Fibroblast of skin of scalp (primary cell): ENCODE measurements at places on chromosomes 12 and 14.

DNA sequence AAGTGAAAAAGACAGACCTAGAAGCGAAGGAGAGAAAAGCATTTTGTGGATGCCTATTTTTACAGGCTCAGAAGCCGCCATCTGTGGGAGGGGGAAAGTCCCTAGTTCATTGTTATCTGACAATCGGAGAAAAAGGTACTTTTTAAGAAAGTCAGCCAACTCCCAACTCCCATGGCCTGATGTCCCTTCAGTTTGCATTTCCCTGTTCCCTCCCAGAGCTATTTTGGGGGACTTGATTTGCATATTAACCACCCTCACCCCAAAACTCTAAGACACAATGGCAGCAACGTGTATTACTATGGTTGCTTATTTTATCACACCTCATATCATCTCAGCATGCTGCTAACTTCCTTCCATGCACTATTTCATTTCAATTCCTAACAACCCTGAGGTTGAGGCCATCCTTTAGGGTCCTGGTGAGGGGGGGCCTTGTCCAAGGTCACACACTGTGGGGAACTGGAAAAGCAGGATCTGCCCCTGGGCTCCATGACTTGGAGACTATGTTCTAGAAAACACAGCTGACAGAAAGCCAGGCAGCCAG lies 18.7 kb downstream of the HVCN1 start:
- DNase-seq, result no peak

DNA sequence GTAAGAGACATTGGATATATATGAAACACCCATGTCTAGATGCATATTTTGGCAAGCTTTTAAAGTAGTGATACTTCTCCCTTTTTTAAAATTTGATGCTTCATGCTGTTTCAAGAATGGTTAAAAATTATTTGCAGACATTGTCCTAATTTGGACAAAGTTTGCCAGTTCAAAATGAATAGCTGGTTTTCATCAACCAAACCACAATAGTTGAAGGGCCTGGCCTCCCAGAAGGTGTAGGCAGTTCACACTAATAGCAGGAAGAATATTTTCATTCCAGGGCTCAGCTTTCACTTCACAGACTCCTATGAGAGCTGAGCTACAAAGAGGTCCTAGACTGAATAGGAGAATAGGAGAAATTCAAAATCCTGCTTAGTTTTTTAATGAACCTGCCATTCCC lies 78.7 kb downstream of the STXBP6 start:
- peak; percentile 78 for DNase-seq

- no peak for DNase-seq
These were observed 47.5 kb upstream of the NR1H4 start for GRCh38 chr12:100426145-100426544.

GRCh38 chr14:42140001-42140400 lies 533.3 kb downstream of the LRFN5 start:
- peak; percentile 35 for DNase-seq

DNA sequence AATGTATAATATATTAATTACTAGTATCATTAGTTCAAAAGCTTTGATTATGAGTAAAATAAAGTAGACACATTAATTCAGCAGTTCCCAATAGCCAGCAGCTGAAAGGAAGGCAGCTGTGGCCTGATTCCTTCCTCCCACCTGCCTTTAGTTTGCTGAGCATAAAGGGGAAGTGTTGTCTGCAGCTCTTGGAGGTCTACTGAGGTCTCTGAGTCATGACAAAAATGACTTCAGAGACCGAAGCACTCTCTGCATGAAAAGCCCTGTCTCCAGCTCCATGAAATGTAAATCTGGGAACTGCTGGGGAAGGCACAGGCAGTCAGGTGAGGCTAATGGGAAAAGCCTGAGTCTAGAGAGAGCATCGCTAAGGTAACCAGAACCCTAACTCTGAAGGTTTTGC lies 165.4 kb downstream of the NRXN3 start:
- no peak for DNase-seq

DNA sequence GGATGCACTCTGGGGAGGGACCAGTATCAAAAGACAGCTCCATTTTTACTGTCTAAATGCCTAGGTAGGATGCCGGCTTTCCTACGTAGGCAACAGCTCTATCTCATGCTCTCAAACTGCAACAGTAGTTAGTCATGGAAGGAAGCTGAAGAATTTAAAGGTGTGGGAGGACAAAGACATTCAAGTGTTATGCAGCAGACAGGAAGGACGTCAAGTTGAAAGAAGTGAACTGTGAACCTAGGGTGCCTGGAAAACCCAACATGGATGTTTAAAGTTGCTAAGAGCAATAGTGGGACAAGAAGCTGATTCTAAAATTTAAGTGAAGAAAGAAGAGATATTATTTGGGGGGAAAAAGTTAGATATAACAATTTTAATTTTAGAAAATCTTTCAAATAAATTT lies 5.9 kb downstream of the SEC23A start:
- DNase-seq, result no peak

- DNase-seq, result no peak
These were observed 15.4 kb downstream of the LGMN start for GRCh38 chr14:92733007-92733406.

- DNase-seq, result peak; percentile 20
These were observed 41.1 kb downstream of the GRIP1 start for GRCh38 chr12:66637699-66638301.

GRCh38 chr14:65461730-65462129 lies 49.2 kb downstream of the FUT8 start:
- peak; percentile 12 for DNase-seq

GRCh38 chr12:110807640-110808039 lies 39.1 kb upstream of the CCDC63 start:
- DNase-seq, result no peak

DNA sequence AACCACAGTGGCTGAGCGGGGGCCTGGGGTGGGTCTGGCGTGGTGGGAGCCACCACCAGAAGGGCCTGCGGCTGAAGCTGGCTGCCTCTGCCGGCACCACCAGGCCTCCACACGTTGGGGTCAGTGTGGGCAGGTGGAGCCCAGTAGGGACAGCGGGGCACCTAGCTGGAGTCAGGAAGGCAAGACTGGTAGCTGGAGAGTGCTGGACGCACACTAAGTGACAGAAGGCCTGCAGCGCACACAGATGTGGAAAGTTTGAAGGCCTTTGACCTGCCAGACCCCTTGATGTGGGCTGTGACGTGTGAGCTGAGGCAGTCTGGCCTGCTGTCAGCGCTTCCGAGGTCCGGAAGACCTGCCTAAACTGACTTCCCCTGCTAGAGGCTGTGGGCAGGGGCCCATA lies 26.3 kb downstream of the RIN3 start:
- no peak for DNase-seq

- no peak for DNase-seq
These were observed 414.7 kb downstream of the RAD51B start for GRCh38 chr14:68234101-68234905.

- no peak for DNase-seq
These were observed 552.5 kb downstream of the DIO2 start for GRCh38 chr14:79658769-79659168.

DNA sequence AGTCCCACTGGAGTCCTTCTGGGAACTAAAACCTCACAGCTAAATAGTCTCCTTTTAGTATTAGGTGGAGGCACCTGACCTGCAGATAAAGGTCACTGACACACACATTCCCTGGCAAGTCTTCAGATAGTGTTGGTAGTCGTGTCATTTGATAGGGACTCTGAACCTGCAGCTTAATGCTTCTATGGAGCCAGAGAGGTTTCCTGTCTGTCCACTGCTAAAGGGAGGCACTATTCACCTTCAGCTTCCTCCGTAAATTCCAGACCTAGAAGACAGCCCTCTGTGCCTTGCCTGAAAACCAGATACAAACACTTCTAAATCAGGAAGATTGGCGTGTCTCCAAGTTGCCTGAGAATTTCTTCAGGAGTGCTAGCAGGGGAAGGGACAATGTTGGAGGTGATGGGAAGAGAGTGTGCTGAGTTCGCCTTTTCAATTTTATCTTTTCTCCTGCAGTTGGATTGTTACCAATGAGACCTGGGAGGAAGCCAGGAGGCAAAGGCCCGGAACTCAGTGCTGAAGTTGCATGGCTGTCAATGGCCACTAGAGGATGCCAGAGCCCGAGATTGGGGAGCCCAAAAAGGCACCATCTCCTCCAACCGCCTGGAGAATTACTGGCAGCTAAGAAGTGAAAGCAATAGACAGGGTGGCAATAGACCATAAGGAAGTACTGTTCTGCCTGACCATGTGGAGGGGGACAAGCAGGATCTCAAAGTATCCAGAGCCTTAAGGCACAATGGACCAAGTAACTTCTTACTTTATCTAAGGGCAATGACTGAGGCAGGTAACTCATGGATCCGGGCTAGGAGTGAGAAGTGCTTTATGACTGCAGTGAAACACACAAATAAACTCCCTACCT lies 81.6 kb upstream of the SCAF11 start:
- peak; percentile 75 for DNase-seq

DNA sequence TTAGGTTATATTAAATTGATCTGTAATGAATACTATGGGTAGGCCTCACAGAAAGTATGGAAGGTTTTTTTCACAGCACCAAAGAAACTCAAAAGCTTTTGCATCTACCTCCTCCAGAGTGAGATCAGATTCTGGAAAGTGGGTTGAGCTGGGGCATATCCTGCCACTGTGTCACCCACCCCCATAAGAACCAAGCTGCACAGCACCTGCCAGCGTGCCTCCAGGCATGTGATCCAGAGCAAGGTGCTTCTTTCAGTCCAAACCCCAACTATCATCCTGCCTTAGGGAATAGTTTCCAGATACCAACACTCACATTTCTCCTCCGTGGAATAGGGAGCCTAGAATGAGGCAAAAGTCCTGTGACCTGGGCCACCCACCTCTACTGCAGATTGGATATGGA lies 42.6 kb upstream of the PRB2 start:
- DNase-seq, result no peak

DNA sequence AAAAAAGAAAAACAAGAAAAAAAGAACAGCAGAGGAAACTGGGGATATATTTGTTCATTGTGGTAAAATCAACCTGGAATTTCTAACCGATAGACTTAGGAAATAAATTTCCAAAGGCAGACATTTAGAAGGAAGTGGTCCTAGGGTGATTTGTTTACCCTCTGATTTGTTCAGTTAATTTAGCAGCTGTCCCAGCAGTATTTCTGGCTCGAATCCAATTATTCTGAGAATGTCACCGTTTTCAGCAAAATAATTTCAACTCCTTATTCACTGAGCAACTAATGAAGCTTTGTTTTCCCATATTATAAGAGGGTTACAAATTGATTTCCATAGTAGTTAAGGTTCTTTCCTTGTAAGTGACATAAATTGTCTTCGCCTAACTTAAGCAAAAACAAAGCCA lies 285.2 kb upstream of the SYT10 start:
- DNase-seq, result no peak

DNA sequence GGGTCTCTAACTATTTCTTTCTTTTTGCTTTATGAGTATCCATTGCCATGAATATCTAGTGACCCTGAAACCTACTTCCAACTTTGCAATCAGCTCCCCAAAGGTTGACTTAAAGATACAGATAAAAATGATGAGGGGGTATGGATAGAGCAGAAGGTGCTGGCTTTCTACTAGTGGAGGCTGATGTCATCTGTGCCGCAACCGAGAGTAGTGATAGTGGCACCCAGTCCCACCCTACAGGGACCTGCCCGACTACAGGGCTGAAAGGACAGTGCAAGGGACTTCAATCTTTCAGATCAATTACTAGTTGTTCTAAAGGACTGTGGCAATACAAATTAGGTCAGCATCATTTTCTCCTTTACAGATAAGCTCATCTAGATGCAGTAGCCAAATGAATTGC lies 806.0 kb downstream of the VRK1 start:
- no peak for DNase-seq

DNA sequence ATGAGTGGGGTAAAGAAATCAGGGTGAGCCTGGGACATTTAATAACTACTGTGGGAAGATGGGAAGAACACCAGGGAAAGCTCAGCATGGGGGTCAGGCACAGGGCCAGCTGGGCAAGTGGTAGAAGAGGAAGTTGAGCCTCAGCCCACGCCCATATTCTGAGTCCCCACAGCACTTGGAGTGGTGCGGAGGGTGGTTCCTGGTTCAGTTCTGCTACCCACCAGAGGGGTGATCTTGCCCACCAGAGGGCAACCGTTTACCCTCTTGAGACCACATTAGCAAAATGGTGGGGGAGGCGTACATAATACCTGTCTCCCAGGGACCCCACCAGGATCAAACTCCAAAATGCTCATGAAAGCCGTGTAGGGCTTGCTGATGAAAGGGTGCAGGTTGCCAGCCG lies 16.8 kb upstream of the ANKRD33 start:
- no peak for DNase-seq

DNA sequence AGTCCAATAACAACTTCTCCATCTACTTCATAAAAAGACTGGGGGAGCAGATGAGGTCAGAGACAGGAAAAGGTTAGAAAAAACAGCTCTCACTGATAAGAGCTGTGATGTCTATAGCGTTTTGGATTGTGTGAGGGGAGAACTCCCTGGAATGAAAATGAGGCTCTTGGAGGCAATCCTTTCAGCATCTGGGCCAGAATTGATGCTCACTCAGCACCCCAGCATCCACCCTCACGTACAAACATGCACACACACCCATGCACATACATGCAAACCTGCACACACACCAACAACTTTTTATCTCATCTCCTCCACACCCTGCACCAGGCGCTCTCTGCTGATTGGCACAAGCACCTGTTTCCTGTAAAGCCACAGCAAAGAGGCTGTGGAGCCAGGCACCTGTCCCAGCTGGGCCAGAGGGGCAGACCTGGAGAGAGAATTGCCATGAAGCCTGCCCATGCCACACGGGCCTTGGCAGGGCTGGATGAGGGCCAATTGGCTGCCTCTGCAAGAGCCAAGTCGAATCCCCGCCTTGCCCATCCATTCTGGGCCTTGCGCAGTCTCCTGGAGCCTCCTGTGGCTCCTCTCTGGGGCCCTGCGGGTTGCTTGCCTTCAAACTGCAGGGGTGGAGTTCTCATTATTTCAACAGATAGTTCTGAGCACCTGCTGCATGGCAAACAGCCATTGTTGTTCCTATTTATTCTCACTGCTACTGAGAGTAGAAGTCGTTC lies 53.1 kb downstream of the SYNE3 start:
- no peak for DNase-seq

DNA sequence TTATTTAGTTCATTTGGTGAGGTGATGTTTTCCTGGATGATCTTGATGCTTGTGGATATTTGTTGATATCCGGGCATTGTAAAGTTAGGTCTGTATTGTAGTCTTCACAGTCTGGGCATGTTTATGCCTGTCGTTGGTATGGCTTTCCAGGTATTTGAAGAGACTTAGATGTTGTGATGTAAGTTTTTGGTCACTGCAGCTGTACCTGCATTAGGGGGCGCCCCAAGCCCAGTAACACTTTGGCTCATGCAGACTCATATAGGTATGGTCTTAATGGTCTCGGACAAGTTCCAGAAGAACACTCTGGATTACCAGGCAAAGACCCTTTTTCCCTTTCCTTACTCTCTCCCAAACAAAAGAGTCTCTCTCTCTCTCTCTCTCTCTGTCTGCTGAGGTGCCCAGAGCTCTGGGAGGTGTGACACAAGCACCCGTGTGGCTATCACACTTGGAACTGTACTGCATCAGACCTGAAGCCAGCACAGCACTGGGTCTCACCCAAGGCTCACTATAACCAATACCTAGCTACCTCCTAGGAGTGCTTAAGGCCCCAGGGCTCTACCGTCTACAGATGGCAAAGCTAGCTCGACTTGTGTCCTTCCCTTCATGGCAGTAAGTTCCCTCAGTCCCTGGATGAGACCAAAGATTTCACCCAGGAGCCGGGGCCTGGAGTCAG lies 425.8 kb upstream of the ATXN7L3B start:
- peak; percentile 5 for DNase-seq

GRCh38 chr12:115267891-115268290 lies 583.9 kb upstream of the TBX3 start:
- peak; percentile 84 for DNase-seq

GRCh38 chr12:24608637-24609285 lies 340.1 kb downstream of the BCAT1 start:
- peak; percentile 21 for DNase-seq
